Cortex of kidney (tissue), 1 donor: ENCODE measurements at places on chromosomes 12 and 14.

GRCh38 chr12:68918960-68919359 lies 14.0 kb downstream of the CPM start:
- DNase-seq: no peak

GRCh38 chr14:95452893-95453712 lies 63.3 kb downstream of the SYNE3 start:
- no peak for DNase-seq

DNA sequence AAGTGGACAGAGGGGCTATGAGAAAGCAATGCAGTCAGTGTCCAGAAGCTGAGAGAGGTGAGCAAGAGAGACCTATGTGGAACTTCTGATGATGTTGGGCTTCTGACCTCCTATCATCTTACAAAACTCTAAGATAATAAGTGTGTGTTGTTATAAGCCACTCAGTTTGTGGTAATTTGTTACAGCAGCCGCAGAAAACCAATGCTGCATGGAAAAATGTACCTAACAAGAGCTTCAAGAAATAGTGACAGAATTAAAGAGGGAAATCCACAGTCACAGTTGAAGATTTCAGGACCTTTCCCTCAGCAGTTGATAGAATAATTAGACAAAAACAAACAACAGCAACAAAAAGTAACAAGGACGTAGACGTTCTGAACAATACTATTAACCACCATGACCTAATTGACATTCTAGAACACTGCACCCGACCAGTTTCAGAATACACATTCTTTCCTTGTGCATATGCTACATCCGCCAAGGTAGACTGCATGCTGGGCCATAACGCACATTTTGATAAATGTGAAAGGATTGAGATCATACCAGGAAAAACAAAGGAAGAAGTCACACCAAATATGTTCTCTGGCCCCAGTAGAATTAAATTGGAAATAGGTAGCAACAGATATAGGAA lies 1.8 kb upstream of the EVL start:
- no peak for DNase-seq

DNA sequence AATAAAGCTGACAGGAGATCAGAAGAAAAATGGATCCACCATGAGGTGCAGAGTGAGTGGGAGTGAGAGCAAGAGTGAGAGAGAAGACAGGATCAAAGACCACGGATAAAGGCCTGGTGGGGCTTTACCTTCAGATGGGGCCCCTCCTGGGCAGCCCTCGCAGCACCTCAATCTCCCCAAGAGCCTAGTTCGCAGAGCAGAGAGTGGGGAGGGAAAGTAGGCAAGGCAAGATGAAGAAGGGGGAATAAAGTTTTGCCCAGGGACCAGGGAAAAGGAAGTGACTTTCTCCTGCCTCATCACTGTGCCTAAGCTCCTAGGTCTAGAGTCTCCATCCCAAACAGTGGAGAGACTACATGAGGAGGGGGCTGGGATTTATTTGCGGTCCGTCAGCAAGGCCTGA lies 10.3 kb downstream of the OR10P1 start:
- no peak for DNase-seq

DNA sequence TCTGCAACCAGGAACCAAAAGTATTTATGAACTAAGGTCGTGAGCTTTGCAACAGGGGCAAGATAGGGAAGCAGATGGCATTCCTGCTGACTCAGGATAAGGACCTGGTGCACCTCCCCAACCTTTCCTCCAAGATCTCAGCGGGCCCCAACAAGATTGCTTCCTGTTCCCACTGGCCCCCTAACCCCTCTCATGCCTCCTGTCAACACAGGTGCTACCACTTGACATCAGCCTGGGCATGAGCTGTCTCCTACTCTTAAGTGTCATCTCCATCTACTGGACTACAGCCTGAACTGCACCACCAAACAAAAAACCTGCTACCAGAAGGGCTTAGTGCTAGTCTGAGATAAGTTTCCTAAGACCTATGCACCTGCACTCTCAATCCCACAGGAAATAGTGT lies 32.7 kb downstream of the MED6 start:
- DNase-seq: no peak

- no peak for DNase-seq
Measured at GRCh38 chr12:54663603-54664002, 15.4 kb upstream of the DCD start.

DNA sequence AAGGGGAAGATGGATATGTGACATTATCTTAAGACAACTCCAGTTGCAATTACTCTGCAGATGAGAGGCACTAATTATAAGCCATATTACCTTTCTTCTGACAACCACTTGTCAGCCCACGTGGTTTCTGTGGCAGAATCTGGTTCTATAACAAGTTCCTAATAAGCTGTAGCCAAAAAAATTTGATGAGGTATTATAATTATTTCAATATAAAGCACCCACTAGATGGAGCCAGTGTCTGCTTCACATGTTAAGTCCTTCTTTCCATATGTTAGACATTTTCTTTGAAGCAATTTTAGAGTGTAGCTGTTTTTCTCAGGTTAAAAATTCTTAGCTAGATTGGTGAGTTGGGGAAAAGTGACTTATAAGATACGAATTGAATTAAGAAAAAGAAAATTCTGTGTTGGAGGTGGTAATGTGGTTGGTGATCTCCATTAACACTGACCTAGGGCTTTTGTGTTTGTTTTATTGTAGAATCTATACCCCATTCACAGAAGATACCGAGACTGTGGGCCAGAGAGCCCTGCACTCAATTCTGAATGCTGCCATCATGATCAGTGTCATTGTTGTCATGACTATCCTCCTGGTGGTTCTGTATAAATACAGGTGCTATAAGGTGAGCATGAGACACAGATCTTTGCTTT lies 36.9 kb downstream of the PSEN1 start:
- no peak for DNase-seq

- DNase-seq: no peak
Measured at GRCh38 chr12:31773867-31774266, 45.0 kb upstream of the AMN1 start.

DNA sequence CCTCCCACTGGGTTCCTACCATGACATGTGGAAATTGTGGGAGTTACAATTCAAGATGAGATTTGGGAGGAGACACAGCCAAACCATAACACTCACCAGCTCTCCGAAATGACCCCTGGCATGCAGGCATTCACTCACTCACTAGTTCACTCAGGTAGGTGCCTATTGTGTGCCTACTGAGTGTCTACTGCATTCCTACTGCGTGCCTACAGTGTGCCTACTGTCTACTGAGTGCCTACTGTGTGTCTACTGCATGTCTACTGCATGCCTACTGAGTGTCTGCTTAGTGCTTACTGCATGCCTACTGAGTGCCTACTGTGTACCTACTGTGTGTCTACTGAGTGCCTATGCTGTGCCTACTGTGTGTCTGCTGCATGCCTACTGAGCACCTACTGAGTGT lies 71.7 kb upstream of the FZD10 start:
- DNase-seq: no peak

- no peak for DNase-seq
Measured at GRCh38 chr12:112170376-112170775, 45.0 kb downstream of the TRAFD1 start.

DNA sequence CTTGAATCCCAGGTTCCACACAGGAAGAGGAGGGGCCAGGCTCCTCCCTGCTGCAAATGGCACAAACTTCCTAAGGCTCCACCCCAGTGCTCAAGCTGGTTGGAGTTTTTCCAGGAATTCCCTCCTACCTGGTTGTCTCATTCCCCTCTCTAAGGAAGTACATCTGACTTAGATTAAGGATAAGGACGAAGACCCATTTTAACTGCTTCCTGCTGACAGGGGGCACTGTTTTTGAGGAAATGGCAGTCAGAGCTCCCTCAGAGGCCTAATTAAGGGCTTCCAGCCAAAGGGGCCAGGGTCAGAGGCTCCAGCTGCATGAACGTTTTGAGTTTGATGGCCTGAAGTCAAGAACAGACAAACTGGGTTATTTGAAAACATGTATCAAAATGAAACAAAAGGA lies 1084.7 kb downstream of the SLC6A15 start:
- DNase-seq: no peak

- DNase-seq: no peak
Measured at GRCh38 chr12:52126605-52127578, 47.4 kb downstream of the SMIM41 start.

GRCh38 chr14:92665661-92666110 lies 82.7 kb downstream of the LGMN start:
- DNase-seq: no peak

DNA sequence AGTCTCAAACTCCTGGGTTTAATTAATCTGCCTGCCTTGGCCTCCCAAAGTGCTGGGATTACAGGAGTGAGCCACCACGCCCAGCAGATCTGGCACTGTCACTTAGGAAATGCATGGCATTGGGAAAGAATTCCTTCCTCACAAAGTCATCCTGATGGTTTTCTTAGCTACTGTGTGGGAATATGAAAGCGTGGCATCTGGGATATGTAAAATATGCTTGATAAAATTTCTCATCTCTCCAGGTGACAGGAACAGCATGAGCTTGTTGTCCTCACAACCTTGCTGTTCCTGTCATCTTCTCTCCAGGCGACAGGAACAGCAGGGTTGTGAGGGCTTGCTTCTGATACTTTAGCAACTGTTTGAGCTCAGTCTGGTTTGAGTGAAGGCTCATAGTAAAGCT lies 16.1 kb upstream of the AICDA start:
- DNase-seq: no peak

- no peak for DNase-seq
Measured at GRCh38 chr12:104454997-104455396, 1.8 kb upstream of the CHST11 start.

DNA sequence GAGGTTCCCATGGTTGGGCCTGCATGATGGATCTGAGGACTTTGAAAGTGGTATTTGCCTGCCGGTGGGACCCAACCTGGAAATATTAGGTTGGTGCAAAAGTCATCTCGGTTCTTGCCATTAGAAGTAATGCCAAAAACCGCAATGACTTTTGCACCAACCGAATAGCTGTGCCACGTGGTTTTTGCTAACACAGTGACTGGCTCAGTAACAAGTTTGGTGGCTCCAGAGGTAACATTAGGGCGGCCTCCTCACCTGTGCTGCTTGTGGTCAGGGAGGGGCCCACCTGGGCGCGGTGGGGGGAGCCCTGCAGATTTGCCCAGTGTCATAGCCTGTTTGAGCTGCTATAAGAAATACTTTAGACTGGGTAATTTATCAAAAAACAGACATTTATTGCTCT lies 1.8 kb downstream of the BDKRB2 start:
- no peak for DNase-seq

GRCh38 chr14:100979780-100980179 lies 76.3 kb upstream of the RTL1 start:
- no peak for DNase-seq

- no peak for DNase-seq
Measured at GRCh38 chr14:32453857-32454810, 125.0 kb downstream of the AKAP6 start.
